Lower lobe of right lung (tissue), 2 donors: ENCODE measurements at places on chromosomes 6 and 20. TPM values are rescaled to one million over a fixed set of nuclear protein-coding genes. Genes with fewer than 3 reads are reported as not detected.
A peak's percentile ranks its signal among the peaks of the same experiment; 100 is the strongest.

DNA sequence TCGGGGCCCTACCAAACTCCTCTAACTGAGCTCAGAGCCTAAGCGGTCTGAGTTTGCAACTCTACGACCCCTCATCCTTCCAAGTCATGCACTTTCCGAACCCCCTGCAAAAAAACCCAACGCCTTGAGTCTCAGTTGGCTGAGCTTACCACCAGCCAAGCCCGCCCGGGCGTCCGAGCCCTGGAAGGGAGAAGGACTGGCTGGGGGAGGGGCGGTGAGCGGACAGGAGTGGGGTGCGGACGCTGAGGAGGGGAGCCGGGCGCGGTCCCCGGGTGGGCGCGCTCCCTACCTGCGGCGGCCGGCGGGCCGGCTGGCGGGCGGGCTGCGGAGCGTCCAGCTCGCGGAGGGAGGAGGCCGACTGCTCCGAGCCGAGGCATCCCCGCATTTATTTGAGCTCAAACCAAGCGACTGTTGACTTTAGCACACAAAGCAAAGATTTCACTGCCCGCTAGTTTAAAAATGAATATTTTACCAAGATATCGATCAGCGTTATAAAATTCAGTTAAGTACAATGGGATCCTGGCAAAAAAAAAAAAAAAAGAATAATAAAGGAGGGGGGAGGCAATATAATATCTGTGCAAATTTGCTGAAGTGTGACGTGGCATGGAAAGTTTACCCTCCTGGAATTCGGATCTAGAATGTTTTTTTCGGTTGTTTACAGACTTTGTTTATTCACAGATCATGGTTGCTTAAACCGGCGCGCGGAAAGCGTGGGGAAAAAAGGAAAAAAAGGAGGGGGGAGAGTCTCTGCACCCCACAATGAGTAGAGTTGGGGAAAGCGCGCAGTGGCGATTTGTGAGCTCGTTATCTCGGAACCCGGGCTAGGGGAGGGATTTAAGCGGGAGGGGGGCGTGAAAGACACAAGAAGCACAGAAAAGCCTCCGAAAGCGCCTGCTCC is 5.9 kb downstream of the FOXA2 start:
- H3K36me3 ChIP-seq, result no peaks in the 10 kb centered on the region
- H3K4me3 ChIP-seq, result peak overlapping the region; percentile 45
- H3K27ac ChIP-seq, result peak overlapping the region; percentile 89
- peaks cover 97% of the 10 kb centered on the region for H3K27me3 ChIP-seq

DNA sequence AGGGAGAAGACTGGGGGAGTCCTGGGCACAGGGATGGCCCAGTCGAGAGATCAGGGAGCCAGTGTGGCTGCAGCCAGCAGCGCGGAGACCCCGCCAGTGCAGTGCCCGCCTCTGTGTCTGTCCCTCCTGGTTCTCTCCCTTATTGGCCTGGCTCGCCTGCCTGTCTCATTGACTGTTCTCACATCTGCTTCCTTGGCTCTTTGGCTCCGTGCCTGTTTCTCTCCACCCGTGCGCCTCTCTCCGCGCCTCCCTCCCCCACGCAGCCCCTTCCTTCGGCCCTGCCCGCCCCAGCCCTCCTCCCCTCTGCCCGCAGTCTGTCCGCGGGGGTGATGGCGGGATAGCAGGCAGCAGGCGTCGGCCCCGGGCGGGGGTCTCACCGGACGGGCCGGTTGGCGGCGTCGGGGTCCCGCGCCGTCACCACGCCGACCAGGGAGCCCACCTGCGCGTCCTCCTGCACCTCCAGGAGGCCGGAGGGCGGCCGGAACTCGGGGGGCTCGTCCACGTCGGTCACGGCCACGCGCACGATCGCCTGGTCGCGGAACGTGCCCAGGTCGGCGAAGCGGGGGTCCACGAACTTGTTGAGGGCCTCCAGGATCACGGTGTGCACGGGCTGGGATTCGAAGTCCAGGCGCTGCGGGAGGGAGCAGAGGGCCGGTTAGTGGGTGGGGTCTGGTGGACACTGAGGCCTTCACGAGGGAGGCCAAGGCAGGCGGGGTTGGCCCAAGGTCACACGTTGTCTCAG is 92.0 kb downstream of the CD40 start:
- no peak overlapping the region for H3K27ac ChIP-seq
- no peak for DNase-seq
- H3K4me1 ChIP-seq, result peaks cover 13% of the 10 kb centered on the region
- H3K27me3 ChIP-seq, result peaks cover 61% of the 10 kb centered on the region

GRCh38 chr20:12581644-12582289 is 427.0 kb upstream of the SPTLC3 start:
- no peak for DNase-seq
- no peaks in the 10 kb centered on the region for H3K4me1 ChIP-seq
- no peak overlapping the region for H3K4me3 ChIP-seq
- H3K27me3 ChIP-seq, result no peaks in the 10 kb centered on the region
- H3K36me3 ChIP-seq, result no peaks in the 10 kb centered on the region

DNA sequence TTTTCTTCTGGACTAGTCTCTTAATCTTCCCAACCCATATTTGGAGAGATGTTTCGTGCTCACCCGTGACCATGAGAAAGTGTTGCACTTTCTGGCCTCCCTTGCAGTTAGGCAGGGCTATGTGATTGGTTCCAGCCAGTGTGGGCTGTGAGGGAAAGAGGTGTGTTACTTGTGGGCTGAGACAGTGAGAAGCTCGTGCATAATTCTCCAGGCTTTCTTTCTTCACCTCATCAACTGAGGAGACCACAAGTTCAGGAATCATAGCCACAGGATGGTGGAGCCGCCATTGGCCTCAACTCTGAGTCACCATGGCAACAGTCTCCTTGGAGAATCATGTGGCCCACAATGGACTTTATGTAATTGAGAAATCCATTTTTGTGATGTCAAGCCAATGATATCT is 57.5 kb upstream of the FUCA2 start:
- DNase-seq, result no peak
- no peaks in the 10 kb centered on the region for H3K27me3 ChIP-seq
- no peak overlapping the region for H3K4me3 ChIP-seq
- H3K4me1 ChIP-seq, result no peaks in the 10 kb centered on the region
- H3K27ac ChIP-seq, result no peak overlapping the region

DNA sequence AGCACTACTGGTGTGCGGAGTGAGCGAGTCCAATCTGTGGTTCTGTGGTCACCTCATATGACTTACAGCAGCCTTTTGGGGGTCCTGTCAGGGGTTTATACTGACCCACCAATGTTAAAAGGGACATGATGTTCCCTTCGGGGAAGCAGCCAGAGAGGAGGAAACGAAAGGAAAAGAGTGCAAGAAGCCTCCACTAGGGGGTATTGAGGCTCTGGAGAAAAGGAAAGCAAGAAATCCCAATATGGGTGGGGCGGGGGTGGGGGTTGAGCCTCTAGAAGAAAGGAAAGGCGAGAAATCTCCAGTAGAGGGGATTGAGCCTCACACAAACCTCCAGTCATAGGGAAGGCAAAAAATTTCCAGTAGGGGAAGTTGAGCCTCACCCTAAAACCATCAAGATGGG is 249.3 kb upstream of the ECI2 start:
- DNase-seq, result no peak
- H3K27ac ChIP-seq, result no peak overlapping the region
- no peaks in the 10 kb centered on the region for H3K4me1 ChIP-seq
- H3K36me3 ChIP-seq, result no peaks in the 10 kb centered on the region

- H3K27ac ChIP-seq, result no peak overlapping the region
- H3K27me3 ChIP-seq, result no peaks in the 10 kb centered on the region
- H3K36me3 ChIP-seq, result no peaks in the 10 kb centered on the region
- no peaks in the 10 kb centered on the region for H3K4me1 ChIP-seq
- no peak overlapping the region for H3K4me3 ChIP-seq
Measured at GRCh38 chr6:100677240-100677639, 203.9 kb downstream of the ASCC3 start.

DNA sequence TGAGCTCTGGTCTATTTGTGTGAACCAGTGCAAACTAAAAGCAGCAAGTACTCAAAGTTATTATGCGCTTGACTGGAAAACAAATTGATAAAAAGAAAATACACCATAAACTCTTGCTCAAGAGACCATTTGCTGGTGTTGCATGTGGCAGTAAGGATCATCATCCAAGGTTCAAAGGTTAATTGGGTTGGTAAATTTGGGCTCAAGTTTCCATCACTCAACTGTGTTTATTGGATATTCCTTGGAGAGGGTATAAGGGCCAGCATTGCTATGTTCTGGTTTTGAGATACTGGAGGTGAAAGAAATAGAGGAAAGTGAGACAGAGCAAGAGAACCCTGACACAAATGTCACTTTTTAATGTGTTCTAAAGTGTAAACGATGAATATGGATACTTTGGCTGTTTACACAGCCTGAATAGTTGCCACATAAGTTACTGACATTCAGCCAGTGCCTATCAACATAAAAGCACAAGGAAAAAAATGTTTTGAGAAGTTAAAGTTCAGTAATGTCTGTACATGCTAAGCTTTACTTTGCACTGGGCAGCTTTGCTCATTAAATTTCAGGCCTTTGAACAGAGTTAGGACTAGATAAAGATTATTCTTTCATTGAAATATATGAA is 736.1 kb downstream of the HDGFL1 start:
- H3K27me3 ChIP-seq, result no peaks in the 10 kb centered on the region
- no peak overlapping the region for H3K27ac ChIP-seq
- H3K4me3 ChIP-seq, result no peak overlapping the region

GRCh38 chr6:73923905-73924485 is 228.0 kb downstream of the CD109 start:
- H3K4me1 ChIP-seq, result no peaks in the 10 kb centered on the region
- H3K27me3 ChIP-seq, result no peaks in the 10 kb centered on the region
- no peak overlapping the region for H3K27ac ChIP-seq
- no peak for DNase-seq
- H3K36me3 ChIP-seq, result no peaks in the 10 kb centered on the region

GRCh38 chr6:136737374-136737844 is 54.9 kb downstream of the MAP3K5 start:
- no peak for DNase-seq
- H3K27ac ChIP-seq, result peak overlapping the region; percentile 66
- peaks cover 21% of the 10 kb centered on the region for H3K4me1 ChIP-seq
- no peak overlapping the region for H3K4me3 ChIP-seq
- H3K27me3 ChIP-seq, result no peaks in the 10 kb centered on the region
- H3K36me3 ChIP-seq, result no peaks in the 10 kb centered on the region

- no peaks in the 10 kb centered on the region for H3K27me3 ChIP-seq
- no peak for DNase-seq
- no peaks in the 10 kb centered on the region for H3K36me3 ChIP-seq
- H3K4me1 ChIP-seq, result peaks cover 34% of the 10 kb centered on the region
- peak overlapping the region; percentile 96 for H3K27ac ChIP-seq
Measured at GRCh38 chr6:38640216-38640909, 634 bp upstream of the BTBD9 start.

The GPR6 gene
- total RNA-seq, result not detected

The SLC17A1 gene
- total RNA-seq, result not detected

DNA sequence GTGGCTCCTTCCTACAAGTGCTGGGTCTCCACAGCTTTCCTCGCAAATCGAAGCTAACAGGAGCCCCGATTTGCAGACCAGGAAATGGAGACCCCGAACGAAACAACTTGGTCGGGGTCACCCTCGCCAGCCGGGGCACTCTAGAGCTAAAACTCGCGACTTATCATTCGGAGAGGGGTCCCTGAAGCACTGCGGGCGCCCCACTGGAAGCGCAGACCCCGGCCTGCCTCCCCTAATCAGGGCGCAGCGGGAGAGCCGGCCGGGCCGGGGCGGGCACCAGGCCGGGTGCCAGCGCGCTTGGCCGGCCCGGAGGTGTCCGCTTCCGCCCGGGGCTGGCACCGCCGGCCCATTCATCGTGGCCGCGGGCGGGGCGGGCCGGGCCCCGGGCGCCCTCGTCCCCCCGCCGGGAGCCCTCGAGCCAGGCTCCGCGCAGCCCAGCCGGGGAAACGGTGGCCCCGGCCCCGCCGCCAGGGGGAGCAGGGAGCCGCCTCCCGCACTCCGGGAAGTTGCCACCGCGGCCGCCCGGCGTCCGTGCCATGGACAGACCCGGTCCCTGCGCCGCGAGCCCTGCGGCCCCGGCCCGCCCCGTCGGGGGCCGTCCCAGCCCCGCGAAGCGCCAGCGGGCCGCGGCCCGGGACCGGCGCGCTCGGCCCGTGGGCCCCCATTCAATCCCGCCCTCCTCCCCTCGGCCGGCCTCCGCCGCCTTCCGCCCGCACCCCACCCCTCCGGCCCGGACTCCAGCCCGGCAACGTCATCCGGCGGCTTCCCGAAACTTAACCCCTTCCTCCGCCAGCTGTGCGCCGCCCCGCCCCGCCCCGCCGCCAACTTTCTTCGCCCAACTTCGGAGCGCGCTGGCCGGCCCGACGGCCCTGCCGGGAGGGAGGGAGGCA is 961 bp downstream of the RRBP1 start:
- peak; percentile 91 for DNase-seq
- peak overlapping the region; percentile 74 for H3K4me3 ChIP-seq
- H3K4me1 ChIP-seq, result peaks cover 49% of the 10 kb centered on the region
- H3K36me3 ChIP-seq, result peaks cover 34% of the 10 kb centered on the region
- H3K27ac ChIP-seq, result peak overlapping the region; percentile 96

GRCh38 chr6:30160785-30161531 is at the start of gene TRIM10:
TRIM10 (minus strand) TSS chr6:30161211; CDS start chr6:30160858, 353 bp downstream.
- no peaks in the 10 kb centered on the region for H3K27me3 ChIP-seq
- no peaks in the 10 kb centered on the region for H3K36me3 ChIP-seq
- no peak within 1 kb of the TSS for H3K27ac ChIP-seq

DNA sequence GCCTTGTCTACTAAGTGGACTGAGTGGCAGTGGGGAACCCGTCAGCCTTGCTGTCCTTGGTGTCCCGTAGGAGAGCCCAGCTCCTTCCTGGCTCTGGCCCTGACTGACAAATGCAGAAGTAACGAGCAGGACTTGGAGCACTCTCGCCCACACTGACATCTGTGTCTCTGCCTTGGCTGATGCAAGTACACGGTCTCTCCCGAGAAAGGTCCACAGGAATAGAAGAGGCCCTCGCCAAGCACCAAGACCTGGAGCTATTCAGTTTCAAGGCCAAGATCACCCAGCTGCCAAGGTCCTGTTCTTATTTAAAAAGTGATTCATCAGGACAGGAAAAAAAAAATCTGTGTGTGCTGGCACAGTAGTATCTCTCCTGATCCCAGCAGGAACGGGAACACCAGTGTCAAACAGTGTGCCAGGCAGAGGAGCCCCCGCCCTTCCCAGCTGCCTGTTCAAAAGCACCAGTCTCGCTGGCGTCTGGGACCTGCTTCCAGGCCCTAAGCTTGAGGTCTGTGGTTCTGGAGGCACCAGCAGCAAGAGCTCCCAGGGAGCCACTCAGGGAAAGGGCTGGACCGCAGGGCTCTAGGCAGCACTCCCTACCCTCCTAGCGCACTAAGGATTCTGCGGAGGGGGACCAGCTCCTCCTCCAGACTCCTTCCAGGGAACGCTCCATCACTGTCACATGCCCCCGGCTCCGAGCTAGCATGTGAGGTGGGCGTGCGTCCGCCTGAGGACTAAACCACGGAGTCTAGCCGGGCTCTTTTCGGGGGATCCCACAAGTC is 376.9 kb downstream of the RNGTT start:
- no peak overlapping the region for H3K27ac ChIP-seq
- H3K4me1 ChIP-seq, result no peaks in the 10 kb centered on the region
- no peaks in the 10 kb centered on the region for H3K36me3 ChIP-seq
- no peak for DNase-seq
- peaks cover 15% of the 10 kb centered on the region for H3K27me3 ChIP-seq
- H3K4me3 ChIP-seq, result no peak overlapping the region

GRCh38 chr6:81895511-81896185 is 143.2 kb upstream of the TENT5A start:
- H3K36me3 ChIP-seq, result no peaks in the 10 kb centered on the region
- H3K4me1 ChIP-seq, result peaks cover 3% of the 10 kb centered on the region
- no peak overlapping the region for H3K4me3 ChIP-seq
- peak overlapping the region; percentile 32 for H3K27ac ChIP-seq
